ENCODE measurements at places on chromosomes 16 and 17. TPM values are rescaled to one million over a fixed set of nuclear protein-coding genes. Genes with fewer than 3 reads are reported as not detected.

The C17orf78 gene
- total RNA-seq, result not detected

The MT1F gene
- 0.09 TPM for total RNA-seq

The CCL13 gene
- 5.8 TPM for total RNA-seq

The C17orf107 gene
- total RNA-seq, result 4.3 TPM

The BOLA2 gene
- total RNA-seq, result 37.1 TPM

The CCNF gene
- total RNA-seq, result 4.8 TPM

The SDR42E2 gene
- total RNA-seq, result under 0.01 TPM

The TXNL4B gene
- 4.6 TPM for total RNA-seq

The ZNF624 gene
- 4.1 TPM for total RNA-seq

The INCA1 gene
- 0.57 TPM for total RNA-seq

The ALOX15 gene
- not detected for total RNA-seq

The SYT17 gene
- under 0.01 TPM for total RNA-seq

The TMEM107 gene
- 45.5 TPM for total RNA-seq

The SGCA gene
- 0.18 TPM for total RNA-seq

The PYDC1 gene
- not detected for total RNA-seq

The MYH1 gene
- 0.09 TPM for total RNA-seq

The NTN1 gene
- total RNA-seq, result 0.09 TPM

The DLX4 gene
- not detected for total RNA-seq

The CTRB1 gene
- not detected for total RNA-seq

The B4GALNT2 gene
- total RNA-seq, result 3.6 TPM

The GDPD3 gene
- 1.6 TPM for total RNA-seq

The ZSCAN10 gene
- not detected for total RNA-seq

The SPEM1 gene
- total RNA-seq, result not detected

The PROCA1 gene
- total RNA-seq, result 1.0 TPM

The KRT33A gene
- not detected for total RNA-seq

The KIAA0513 gene
- total RNA-seq, result 33.1 TPM

The GAST gene
- total RNA-seq, result not detected

The GCGR gene
- 0.09 TPM for total RNA-seq

The P3H4 gene
- total RNA-seq, result 86.2 TPM

The SDR42E1 gene
- total RNA-seq, result 0.09 TPM

The CRISPLD2 gene
- total RNA-seq, result 82.6 TPM
